Small intestine (tissue), 16 donors: ENCODE measurements at places on chromosomes 16 and 17.

DNA sequence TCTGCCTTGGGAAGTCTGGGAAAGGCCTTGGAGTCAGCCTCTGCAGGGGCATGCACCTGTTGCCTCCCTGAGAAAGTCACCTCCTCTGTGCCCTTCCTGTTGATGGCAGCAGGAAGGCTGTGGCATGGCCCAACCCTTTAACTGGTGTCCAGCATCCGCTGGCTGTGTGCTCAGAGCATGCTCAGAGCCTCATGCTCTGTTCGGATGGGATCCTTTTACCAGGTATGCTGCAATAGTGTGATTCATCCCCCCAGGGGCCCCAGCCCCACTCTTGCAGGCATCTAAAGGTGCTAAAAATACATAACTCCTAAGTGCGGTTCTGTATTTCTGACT, 24.9 kb downstream of the KLHL36 start:
- no peak for DNase-seq

DNA sequence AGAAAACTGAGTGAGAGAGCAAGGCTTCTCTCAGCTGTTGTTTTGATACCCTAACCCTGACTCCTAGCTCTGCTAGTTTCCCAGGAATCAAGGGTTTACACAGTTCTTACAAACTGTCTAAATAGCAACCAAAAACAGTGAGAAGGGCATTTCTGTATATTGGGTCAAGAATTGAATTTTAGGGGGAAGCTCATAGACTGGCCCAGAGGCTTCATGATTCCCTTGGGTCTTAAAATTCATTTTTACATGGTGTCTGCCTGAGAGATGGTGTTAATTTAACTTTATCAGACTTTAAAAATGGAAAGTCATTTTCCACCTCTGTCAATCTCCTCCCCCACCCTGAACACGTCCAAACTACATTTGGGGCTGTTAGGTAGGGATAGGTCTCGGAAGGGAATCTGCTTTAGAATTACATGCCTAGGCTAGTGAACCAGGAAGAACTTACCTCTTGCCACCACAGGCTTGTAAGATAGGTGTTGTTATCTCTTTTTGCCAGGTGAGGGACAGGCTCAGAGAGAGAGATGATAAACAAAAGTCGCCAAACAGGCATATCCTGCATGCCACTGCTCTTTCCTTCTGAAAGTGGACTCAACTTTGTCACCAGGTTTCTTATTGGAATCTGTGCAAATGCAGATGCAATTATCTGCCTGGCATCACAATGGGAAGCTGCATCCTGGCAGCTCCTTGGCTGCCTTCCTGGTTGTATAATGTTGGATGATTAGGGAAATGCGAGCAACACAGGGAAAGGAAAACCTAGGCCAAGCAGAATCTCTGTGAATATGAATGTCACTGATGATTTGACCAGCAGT, 3.1 kb downstream of the PHAF1 start:
- no peak for DNase-seq

GRCh38 chr16:67269766-67270165, 9.6 kb upstream of the PLEKHG4 start:
- DNase-seq, result no peak

DNA sequence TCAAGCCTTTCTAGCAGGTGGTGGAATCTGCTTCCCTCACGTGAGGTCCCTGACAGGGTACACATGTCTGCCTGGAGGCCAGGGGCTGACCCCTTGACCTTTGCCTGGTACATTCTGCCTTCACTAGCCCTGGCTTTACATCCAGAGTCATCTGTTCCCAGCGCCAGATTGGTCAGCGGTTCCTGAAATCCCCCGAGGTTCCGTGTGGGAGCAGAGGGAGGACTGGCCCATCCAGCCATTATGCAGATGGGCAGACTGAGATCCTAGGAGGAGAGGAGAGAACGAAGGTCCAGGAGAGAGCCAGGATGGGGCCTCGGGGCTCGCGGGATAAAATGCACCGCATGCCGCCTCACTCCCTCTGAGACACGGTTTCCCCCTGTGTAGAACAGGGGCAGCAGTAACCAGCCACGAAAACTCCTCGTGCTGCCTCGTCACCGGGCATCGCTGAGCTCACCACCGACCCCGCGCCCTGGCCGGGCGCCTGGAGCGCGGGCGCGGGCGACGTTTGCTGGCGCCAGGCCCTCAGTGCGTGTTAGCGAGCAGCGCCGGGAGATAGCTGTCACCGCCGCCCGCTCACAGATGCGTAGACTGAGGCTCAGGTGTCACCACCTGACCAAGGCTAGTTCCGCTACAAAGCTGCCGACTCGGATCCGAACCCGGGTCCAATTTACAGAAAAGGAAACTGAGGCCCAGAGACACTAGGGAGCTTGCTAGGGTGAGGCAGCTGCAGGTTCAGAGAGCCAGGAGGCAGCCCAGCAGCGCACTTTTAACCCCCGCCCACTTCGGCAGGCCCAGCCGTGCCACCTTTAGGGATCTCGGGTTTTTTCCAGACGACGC, 811 bp upstream of the MAP2K3 start:
- no peak for DNase-seq

- no peak for DNase-seq
These were observed 159.8 kb downstream of the RPTOR start for GRCh38 chr17:80704381-80704819.

DNA sequence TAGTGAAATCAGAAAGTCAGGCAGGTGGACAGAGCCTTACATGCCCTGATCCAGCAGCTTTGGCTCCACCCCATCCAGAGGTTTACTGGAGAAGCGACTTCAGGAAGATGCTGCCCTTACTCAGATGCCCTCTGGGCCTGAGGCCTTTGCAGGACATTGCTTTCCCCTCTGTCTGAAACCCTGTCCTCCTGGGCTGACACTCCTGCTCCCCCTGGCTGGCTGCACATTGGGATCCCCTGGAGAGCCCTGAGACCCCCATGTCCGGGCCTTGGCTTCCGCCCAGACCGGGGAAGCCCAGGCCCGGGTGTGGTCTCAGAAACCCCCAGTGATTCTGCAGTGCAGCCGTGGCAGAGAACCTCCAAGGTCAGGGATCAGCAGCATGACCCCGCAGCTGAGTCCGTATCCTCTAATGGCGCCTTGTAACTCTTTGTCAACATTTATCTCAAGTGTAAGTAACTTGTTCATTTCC, 36.6 kb downstream of the BCO1 start:
- DNase-seq, result peak; percentile 39

GRCh38 chr17:81346090-81346907, 49.0 kb upstream of the BAHCC1 start:
- peak; percentile 99 for DNase-seq

- DNase-seq, result no peak
These were observed 82.6 kb downstream of the C16orf78 start for GRCh38 chr16:49455991-49456745.

DNA sequence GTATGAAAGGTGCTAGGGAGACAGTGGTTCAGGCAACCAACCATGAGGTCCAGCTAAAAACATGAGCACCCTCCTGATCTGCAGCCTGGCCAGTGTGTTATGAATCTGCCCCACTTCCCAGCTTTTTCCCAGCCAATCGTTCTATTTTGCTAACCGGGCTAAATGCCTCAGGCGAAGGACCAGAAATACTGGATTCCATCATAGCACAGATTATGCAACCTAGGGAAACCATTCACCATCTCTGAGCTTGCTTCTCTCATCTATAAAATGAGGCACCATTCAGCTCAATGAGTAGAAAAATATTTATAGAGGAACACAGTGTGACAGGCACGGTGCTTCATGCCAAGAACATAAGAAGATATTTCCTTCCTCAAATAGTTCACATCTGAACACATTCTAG, 45.2 kb upstream of the NUDT7 start:
- DNase-seq, result no peak

- DNase-seq, result no peak
These were observed 26.1 kb downstream of the BCL7C start for GRCh38 chr16:30867747-30868146.

DNA sequence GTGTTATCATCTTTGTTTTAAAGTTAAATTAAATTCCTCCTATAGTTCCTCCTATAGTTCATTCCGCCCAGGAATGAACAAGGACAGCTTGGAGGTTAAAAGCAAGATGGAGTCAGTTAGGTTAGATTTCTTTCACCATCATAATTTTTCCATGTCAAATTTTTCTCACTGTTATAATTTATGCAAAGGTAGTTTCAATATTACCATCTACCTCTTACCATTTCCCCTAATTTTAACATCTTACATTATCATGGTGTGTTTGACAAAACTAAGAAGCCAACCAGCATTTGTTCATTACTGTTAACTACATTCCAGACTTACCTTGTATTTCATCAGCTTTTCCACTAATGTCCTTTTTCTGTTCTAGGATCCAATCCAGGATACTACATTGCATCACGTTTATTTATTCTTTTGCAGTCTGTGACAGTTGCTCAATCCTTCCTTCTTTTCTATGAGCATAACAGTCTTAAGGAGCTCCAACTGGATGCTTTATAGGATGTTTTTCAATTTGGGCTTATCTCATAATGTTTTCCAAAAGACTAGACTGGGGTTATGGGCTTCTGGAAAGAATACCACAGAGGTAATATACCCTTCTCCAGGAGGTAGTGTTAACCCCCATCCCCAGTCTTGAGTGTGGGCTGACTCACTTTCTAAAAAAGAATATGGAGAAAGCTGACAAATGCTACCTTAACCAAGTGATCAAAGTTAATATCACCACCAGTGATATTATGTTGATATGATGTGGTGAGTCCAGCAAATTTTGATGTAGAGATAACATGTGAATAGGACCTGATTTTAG, 158.5 kb downstream of the PPM1E start:
- no peak for DNase-seq

DNA sequence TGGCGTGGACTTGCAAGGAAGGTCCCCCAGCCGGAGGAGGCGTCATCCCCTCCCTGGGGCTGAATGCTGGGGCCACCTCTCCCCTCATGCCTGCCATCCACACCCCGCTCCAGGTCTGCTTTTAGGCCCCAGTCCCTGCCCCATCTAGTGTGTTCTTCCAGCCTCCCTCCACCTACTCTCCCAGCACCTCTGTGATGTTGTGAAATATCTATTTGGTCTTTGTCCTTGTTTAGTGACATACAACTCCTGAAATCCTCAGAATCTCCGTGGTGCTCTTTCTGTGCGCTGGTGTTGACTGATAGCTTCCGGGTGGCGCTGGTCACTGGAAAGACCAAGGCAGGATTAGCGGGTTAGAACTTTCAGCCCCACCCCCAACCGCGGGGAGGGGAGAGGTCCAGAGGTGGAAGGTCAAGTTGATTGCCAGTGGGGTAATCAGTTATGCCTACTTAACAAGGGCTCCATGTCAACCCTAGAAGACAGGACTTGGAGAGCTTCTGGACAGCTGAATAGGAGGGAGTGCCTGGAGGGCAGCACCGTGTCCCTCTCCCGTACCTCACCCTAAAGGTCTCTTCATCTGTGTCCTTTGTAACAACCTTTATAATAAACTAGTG, 10.1 kb downstream of the TBC1D24 start:
- DNase-seq, result peak; percentile 55

DNA sequence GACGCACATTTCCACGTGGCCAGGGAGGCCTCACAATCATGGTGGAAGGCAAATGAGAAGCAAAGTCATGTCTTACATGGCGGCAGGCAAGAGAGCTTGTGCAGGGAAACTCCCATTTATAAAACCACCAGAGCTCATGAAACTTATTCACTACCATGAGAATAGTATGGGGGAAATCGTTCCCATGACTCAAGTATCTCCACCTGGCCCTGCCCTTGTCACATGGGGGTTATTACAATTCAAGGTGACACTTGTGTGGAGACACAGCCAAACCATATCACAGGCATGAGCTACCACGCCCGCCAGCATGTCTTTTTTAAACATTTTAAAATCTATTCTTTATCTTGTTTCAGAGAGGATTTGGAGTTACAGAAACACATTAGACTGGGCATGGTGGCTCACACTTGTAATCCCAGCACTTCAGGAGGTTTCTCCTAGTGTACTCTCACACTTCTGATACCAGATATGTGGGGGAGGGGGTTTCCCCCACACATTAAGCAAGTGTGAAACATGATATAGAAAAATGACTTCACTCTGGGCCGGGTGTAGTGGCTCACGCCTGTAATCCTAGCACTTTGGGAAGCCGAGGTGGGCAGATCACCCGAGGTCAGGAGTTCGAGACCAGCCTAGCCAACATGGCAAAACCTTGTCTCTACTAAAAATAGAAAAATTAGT, 5.6 kb upstream of the ATMIN start:
- DNase-seq, result no peak

DNA sequence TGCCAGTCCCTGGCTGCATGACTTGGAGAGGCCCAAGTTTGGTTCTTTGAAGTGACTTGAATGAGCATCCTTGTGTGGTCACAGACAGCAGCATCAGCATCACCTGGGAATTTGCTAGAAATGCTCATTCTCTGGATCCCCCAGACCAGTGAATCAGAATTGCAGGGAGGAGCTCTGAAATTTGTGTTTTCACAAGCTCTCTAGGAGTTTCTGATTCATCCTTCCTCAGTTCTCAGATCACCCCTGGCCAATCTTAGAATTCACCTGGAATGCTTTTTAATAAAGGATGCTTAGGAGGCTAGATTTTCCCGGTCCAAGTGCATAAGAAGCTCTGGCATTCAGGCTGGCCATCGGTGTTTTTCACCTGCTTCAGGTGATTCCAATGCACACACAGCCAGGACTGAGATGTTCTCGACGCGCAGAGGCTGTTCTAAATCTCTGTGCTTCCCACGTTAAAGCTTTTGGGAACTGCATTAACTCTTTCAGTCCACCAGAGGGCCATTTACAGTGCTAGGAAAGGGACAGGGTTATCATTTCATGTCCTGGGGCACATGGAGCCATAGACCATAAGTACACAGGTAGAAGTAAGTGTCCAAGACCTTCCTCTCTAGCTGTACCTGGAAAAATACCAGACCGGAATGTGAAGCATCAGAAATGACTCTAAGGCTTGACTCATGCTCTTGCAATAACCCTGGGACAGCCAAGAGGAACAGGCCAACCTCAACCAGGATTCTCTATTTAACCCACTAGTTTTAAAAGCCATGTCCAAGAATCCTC, 85.7 kb upstream of the XYLT1 start:
- peak; percentile 36 for DNase-seq

- no peak for DNase-seq
These were observed 157.2 kb upstream of the FOXF1 start for GRCh38 chr16:86353148-86353547.

DNA sequence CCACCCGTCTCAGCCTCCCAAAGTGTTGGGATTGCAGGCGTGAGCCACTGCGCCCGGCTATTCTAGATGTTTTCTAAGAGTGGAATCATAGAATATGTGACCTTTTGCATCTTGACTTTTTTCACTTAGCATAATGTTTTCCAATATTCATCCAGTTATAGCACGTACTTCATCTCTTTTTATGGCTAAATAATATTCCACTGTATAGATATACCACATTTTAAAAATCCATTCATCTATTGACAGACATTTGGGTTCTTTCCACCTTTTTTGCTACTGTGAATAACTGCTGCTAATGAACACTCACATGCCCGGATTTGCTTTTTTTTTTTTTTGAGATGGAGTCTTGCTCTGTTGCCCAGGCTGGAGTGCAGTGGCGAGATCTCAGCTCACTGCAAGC, 3.2 kb upstream of the EIF5A start:
- no peak for DNase-seq
